Stimulated activated CD4-positive, alpha-beta T cell treated with anti-CD3 and anti-CD28 coated beads, Interleukin-15, amount 100 ng/mL, for 1 hour (primary cell): ENCODE measurements at places on chromosomes 12 and 14.

DNA sequence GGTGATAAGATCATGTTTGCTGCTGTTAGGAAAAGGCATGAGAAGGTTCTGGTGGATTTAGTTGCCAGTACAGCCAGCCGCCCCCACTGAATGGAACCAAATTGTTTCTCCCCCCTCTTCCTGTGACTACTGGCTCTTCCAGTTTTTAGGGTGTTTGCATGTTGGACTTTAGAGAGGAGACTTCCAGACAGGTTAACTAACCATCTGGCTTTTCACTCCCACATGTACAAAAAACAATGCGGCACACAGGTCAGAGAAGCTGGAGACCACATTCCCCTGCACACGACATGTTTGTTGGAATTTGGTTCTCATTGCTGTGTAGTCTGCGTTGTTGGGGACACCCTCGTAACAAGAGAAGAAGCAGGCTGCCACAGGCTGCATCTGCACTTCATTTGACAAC lies 103.9 kb upstream of the TMEM132C start:
- no peak for DNase-seq

- no peak for DNase-seq
Observed at GRCh38 chr12:121949648-121950397, 31.4 kb downstream of the CFAP251 start.

DNA sequence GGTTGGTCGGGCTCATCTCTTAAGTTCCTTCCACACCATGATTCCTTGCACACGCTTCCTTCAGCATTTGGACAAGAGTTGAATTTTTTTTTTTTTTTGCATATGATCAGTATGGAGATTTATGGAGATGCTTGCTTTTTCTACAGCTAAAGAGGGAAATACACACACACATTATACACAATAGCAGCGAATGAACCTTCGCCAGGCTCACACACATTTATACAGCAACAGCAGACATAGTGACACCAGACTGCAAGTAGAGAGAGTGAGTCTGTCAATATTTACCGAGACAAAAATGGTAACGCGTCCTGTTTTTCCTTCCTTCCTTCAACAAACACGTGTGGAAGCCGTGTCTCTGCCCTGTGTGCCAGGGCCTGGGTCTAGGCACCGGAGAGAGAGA lies 897.9 kb downstream of the BCL11B start:
- DNase-seq, result no peak

DNA sequence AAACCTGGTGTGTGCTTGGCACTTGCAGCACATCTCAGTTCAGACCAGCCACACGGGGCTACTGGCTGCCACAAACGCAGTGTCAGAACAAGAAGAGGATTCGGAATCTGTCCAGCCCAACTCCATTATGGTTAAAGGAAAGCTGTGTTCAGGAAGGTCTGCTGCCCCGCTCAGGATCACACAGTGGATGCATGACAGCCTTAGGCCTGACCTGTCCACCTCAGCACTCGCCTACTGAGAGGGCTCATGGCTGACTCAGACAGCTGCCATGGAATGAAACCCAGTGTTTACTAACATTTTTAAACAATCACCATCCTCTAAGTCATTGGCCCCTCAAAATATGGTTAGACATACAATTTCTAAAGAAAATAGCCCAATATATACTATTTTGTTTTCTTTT lies 5.6 kb upstream of the NIN start:
- no peak for DNase-seq

GRCh38 chr12:29024117-29024516 lies 125.0 kb upstream of the FAR2 start:
- no peak for DNase-seq

- DNase-seq, result no peak
Observed at GRCh38 chr12:103547376-103547775, 39.7 kb upstream of the STAB2 start.

DNA sequence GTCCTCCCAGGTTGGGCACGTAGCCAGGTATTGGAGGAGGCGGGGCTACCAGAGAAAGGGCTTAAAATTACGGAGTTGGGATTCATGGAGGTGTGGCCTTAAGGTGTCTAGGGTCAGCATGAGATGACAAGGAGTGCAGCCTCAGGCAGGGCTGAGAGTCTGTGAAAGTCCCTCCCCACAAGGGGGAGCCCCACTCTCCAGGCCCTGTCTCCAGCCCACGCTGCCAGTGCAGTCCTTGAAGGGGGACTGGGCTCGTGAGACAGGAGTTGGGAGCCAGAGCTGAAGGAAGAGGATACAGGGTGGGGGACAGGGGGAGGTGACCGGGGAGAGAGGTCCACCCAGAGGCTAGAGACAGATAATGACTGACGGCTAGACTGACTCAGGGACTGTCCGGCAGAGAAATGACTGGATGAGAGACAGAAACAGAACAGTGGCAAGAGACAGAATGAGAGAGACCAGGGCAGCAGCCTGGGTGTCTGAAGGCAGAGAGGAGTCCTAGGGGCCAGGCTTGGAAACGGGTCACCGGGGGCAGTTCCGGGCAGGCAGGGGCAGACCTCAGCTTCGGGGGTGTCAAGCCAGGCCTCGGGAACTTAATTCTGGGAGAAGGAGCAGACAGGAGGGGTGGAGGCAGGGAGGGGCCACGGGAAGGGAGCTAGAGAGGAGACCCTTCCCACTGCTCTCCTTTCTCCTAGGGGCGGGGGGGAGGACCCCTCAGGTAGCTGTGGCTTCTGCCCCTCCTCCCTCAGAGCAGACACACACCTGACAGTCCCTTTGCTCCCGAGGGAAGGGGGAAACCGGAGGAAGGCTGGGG lies 970 bp downstream of the CDH24 start:
- DNase-seq, result peak; percentile 47

DNA sequence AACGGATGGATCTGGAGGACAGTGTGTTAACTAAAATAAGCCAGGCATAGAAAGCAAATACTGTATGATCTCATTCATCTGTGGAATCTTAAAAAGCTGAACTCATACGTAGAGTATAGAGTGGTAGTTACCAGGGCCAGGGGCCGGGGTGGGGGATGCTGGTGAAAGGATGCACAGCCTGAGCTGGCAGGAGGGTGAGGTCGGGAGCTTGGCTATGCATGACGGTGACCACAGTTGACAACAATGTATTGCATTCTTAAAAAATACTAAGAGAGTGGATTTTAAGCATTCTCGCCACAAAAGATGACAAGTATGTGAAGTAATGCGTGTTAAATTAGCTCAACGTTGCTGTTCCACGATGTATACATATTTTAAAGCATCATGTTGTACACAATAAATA lies 351.3 kb downstream of the TMEM121 start:
- DNase-seq, result no peak

- no peak for DNase-seq
Observed at GRCh38 chr12:123076604-123077297, 74.1 kb downstream of the PITPNM2 start.

GRCh38 chr14:98932431-98933325 lies 339.3 kb downstream of the BCL11B start:
- no peak for DNase-seq

DNA sequence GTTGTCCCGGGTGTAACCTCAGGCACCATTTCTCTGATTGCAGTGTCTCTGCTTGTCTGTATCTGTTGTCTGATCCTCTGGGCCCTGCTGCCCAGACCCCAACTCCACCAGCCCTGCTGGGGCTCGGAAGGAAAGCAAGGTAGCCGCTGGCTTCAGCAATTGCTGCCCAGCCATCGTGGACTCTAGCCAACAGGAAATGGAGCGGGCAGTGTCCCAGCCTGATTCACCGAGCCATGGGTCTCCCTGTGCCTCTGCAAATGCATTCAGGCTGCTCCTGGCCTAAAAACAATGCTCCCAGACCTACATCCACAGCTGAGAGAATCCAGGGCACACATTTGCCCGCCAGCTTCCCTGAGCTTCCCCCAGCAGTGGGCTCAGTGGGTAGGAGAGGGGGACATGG lies 9.2 kb downstream of the TUNAR start:
- no peak for DNase-seq

GRCh38 chr12:124036657-124037109 lies 63.7 kb downstream of the ZNF664 start:
- peak; percentile 28 for DNase-seq
